ENCODE measurements at places on chromosomes 7 and 10.

GRCh38 chr10:71031603-71032002, 143.2 kb upstream of the PCBD1 start:
- no peak for DNase-seq

DNA sequence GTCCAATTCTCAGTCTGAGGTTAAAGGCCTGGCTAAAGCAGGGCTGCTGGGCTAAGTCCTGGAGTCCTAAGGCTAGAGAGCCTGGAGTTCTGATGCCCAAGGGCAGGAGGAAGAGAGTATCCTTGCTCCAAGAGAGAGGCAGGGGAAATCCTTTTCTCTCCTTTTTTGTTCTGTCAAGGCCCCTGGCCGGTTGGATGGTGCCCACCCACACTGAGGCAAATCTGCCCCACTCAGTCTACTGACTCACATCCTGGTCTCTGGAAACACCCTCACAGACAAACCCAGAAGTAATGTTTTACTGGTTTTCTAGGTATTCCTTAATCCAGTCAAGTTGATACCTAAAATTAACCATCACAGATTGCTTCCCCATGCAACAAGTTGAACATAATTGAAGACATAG, 23.0 kb downstream of the ZNF518A start:
- DNase-seq: no peak

DNA sequence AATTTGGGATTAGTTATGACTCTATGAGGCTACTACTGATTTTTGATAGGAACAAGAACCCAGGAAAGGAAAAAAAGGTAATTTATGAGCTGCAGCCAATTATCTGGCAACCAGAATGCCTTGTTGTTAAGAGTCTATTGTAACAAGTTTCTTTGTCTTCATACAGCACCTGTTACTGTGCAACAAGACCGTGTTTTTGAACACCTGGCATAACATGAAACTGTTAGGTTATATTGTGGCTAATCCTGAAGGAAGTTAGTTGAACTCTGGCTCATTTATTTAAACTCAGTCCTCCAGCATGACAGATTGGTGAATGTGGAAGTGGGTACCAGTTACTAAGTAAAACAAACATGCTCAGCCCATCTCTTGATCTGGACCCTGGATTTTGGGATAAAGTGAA, 33.0 kb downstream of the RALA start:
- DNase-seq: no peak

DNA sequence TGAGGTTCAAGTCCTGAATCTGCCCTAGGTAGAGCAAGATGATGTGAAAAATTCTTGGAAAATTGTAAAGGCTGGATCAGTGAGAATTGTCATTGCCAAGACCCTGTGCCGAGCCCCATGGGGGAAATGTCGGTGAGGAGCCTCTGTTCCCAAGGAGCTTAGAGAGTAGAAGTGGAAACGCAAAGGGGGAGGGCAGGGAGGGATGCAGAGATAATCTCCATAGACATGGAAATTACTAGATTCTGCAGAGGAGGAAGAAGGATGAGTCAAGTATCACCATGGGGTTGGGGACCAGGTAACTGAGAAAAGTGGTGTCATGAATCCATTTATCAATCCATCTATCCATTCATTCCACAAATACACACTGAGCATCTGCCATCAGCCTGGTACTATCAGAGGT, 26.0 kb downstream of the DUSP5 start:
- no peak for DNase-seq

- no peak for DNase-seq
These were observed 564.5 kb downstream of the PTPRN2 start for GRCh38 chr7:158023157-158023556.
